Activated naive CD4-positive, alpha-beta T cell (primary cell): ENCODE measurements at places on chromosomes 7 and 10.

DNA sequence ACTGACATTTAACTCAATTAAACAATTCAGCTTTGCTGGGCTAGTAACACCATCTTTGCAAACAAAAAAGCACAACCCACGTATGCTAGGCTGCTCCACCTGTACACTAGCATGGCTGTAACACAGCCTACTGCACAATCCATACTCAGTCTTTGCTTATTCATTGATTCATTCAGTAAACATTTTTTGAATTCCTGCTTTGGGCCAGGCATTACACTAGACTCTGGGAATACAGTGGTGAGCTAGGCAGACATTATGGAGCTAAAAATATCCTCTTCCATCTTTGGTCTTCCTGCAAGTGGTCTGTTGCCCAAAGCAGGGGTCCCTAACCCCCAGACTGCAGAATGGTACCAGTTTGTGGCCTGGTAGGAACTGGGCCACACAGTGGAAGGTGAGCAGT is 9.9 kb downstream of the CNNM1 start:
- DNase-seq = no peak

GRCh38 chr10:10292501-10292900 is 725.2 kb upstream of the CELF2 start:
- no peak for DNase-seq

GRCh38 chr10:112393341-112393740 is 19.4 kb downstream of the ACSL5 start:
- DNase-seq = no peak

- DNase-seq = no peak
Measured at GRCh38 chr7:90596671-90597562, 796 bp downstream of the CDK14 start.

- peak; percentile 20 for DNase-seq
Measured at GRCh38 chr10:70540089-70540788, 61.7 kb downstream of the PALD1 start.

DNA sequence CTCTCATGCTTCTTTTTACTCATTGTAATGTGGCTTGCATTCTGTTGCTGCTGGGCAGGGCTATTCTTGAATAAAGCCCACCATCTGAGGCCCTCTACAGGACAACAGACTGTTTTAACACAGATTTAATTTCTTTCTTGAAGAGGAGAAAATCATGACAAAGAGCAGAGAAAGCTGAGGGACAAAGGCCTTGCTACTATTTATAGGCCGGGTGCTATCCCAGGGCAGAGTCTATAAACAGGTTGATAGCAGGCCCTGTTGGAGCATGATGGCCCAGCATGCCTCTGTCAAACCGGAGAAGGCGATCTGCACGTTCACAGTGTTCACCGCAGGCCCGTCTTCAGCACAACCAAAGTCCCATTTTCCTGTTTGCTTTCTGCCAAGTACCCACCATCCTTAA is 3.0 kb downstream of the VIPR2 start:
- DNase-seq = no peak

GRCh38 chr10:6053816-6054631 is 8.1 kb downstream of the IL2RA start:
- DNase-seq = no peak

GRCh38 chr7:156446990-156447389 is 193.6 kb upstream of the RNF32 start:
- DNase-seq = no peak

GRCh38 chr10:72250666-72251065 is 23.1 kb upstream of the DDIT4 start:
- DNase-seq = no peak

GRCh38 chr10:30229536-30229935 is 119.5 kb downstream of the MTPAP start:
- no peak for DNase-seq

GRCh38 chr10:132452651-132453469 is 55.9 kb downstream of the PWWP2B start:
- peak; percentile 95 for DNase-seq

DNA sequence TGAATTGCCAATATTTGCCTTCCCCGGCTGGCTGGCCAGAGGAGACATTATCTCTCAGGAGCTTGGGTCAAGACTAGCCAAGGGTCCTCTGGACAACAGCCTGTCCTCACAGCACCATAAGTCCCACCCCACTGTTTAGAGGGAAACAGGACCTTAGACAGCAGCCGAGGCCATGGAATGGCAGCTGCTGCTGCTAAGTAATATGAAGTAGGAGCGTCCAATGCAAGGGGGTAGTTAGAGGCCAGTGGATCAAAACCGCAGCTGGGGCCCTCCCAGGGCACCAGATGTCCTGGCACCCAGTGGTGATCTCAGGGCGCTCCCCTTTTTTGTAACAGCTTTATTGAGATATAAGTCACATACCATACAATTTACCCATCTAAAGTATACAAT is 12.9 kb upstream of the KCP start:
- DNase-seq = no peak

- no peak for DNase-seq
Measured at GRCh38 chr7:100793806-100794660, 33.3 kb downstream of the EPHB4 start.
